ENCODE measurements at places on chromosomes 4 and X.
A peak's percentile ranks its signal among the peaks of the same experiment; 100 is the strongest.

DNA sequence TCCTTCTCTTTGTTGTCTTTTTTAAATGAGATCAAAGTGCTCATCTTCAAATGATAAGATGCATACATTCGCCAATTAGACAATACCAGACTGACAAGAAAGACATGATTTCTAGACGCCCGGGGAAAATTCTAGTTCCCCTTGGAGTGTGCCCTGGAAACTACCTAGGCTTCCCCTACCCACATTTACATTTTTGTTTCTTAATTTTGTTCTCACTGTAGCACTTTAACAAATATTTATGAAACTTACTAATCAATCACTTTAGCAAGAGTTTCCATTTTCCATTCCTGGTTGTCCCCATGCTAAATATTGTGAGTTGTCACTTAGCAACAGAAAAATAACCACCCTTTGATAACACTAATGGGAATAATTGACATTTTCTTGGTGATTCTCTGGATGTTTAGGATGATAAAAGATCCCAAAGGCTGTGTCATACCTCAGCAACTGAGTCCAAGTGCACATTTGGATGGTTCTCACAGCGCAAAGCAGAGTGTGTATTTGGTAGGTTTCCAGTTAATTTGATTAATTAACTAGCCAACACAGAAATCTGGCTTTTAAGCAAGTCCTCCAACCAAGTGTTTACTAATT is 69.6 kb downstream of the FGFBP1 start:
- no peak for DNase-seq

DNA sequence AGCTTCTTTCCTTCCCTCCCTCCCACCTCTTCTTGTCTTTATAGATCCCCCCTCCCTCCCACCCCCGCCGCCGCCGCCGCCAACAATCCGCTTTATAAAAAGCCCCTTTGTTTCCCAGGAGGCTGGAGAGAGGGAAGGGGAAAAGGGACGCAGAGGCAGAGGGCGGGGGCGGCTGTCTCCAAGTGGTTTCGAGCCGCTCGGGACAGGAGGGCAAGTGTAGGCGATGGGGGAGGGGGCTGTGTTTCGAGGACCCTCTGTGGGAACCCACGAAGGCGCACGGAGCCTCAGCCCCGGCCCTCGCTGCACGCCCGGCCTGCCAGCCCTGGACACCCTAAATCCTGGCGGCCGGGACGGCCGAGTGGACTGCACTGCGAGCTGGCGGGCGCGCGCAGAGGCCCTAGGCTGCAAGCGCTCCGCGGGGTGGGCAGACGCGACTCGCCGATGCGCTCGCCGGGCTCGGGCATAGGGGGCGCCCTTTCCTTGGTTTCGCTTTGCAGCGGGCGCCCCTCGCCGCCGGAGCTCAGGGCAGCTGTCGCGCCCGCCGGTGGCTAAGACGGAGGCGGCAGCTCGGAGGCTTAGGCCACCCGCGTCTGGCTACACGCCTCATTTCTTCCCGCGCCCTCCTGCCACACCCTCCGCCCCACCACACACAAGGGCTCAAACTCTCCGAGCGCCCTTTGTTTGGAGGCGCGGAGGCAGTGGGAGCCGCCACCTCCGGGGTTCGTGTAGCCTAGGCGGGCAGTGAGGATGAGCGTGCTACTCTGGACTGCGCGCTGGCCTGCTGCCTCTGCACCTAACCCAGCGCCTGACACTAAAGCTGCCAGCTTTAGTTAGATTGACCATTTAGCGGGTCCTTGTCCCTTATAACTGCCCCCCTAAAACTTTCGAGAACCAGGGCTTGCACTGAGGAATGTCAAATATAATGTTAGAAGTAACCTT is 2.2 kb downstream of the MAMLD1 start:
- DNase-seq = peak; percentile 46

GRCh38 chr4:136412708-136413107 is 1119.6 kb downstream of the PCDH18 start:
- DNase-seq = no peak

- DNase-seq = no peak
Measured at GRCh38 chrX:117429501-117429900, 687.1 kb downstream of the KLHL13 start.

DNA sequence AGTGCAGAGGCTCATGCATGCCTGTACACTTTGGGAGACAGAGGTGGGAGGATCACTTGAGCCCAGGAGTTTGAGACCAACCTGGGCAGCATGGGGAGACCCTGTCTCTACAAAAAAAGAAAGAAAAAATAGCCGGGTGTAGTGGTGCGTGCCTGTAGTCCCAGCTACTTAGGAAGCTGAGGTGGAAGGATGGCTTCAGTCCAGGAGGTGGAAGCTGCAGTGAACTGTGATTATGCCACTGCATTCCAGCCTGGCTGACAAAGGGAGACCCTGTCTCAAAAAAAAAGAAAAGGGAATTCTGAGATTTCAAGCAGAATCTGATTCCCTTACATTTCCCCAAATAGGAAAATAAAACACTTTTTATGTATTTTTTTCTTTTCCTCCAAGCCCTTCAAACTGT is 83.5 kb downstream of the SYNPO2 start:
- DNase-seq = no peak

GRCh38 chr4:2457481-2458295 is 11.2 kb upstream of the RNF4 start:
- no peak for DNase-seq

DNA sequence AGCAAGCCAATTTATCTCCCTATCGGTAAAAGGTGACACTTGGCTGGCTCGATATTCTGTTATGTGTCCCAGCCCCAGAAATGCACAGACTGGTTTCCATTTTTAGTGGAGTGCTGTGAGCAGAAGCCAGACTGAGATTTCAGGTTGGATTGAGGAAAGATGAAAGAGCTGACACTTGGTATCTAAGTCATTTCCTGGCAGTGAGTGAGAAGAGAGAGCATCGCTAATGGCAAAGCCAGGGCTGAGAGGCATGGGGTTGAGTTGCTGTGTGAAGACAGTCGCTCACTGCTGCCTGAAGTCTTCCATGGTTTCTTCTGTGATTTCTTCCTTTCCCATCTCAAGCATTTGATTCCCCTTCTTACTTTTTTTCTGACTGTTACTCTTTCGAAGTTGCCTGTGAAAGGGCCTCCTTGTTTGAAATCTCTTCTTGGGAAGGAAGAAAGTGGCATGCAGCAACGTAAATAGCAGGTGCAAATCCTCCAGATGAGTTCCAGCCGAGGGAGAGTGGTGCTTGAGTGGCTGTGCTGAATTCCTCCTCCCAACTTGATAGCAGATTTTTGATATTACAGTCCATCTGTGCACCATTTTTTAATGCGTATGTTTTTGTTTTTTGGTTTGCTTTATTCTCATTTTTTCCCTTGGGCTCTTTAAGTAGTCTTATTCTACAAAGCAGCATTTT is 109.2 kb upstream of the LIMCH1 start:
- DNase-seq = no peak

DNA sequence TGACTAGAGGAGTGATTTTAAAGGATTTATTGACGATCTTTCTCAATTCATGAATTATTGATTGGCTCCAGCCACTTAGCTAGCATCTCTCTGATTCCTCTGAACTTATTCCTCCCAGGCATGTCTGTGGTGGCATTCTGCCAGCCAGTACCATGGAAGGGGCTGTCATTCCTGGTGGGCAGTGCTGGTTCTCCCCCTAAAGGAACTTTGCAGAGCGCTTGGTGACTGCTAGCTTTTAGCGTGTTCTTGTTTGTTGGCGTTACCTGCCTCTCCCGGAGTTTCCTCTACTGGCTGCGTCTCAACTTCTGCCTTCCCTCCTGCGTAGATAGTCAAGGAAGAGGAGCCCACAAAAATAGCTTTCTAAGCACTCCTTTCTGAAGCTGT is 19.3 kb downstream of the SRD5A3 start:
- DNase-seq = no peak

DNA sequence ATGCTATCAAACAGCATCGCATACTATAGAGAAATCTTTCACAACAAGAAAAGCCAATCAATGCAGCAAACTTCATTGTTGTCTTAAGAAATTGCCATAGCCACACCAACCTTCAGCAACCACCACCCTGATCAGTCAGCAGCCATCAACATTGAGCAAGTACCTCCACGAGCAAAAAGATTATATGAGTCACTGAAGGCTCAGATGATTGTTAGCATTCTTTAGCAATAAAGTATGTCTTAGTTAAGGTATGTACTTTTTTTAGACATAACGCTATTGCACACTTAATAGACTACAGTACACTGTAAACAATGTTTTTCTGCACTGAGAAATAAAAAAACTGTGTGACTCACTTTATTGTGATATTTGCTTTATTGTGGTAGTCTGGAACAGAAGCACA is 37.8 kb upstream of the FUNDC1 start:
- DNase-seq = peak; percentile 64

GRCh38 chr4:7779432-7779768 is 160.3 kb downstream of the AFAP1 start:
- DNase-seq = peak; percentile 62
